Muscle of leg (tissue), 16 donors: ENCODE measurements at places on chromosomes 12 and 14. TPM values are rescaled to one million over a fixed set of nuclear protein-coding genes. Genes with fewer than 3 reads are reported as not detected.

DNA sequence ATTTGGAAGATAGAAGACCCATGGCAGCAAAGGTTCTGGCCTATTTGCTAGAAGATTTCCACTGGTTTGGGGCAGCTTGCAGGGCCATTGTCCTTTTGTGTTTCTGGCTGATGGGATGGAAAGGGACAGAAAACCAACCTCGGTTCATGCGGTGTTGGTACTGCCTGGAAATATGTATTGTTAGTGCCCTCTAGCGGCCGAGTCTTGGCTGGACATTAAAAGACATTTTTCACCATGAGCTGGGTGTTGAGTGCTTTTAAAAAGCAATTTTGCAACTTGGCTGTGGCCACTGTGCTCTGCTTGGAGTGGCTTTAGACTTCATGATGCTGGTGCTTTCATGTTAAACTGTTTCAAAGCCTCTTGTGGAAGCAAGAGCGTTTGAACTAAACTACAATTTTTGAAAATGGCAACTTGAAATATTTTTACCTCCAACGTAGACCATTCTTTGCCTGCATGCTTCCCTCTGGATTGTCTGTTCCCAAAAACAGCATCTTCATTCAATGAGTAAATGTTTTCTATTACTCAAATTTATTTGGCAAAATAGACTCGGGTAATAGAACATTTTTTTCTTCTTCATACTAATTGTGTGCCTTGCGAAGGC lies 102.7 kb upstream of the TBX5 start:
- peak; percentile 82 for DNase-seq
- H3K4me3 ChIP-seq = no peak overlapping the region
- H3K36me3 ChIP-seq = no peaks in the 10 kb centered on the region
- no peak overlapping the region for H3K27ac ChIP-seq
- peaks cover 10% of the 10 kb centered on the region for H3K27me3 ChIP-seq

The NANOG gene
- 0.04 TPM for total RNA-seq

- H3K27ac ChIP-seq = no peak overlapping the region
- no peak for DNase-seq
- peaks cover 24% of the 10 kb centered on the region for H3K36me3 ChIP-seq
Observed at GRCh38 chr14:104747876-104748275, 5.1 kb upstream of the SIVA1 start.

GRCh38 chr14:89574420-89574819 lies 157.4 kb upstream of the FOXN3 start:
- no peak overlapping the region for H3K4me3 ChIP-seq
- no peak overlapping the region for H3K27ac ChIP-seq
- peaks cover 14% of the 10 kb centered on the region for H3K4me1 ChIP-seq
- no peaks in the 10 kb centered on the region for H3K36me3 ChIP-seq
- H3K27me3 ChIP-seq = no peaks in the 10 kb centered on the region

- H3K4me1 ChIP-seq = peaks cover 20% of the 10 kb centered on the region
- H3K36me3 ChIP-seq = peaks cover 41% of the 10 kb centered on the region
- no peaks in the 10 kb centered on the region for H3K27me3 ChIP-seq
- H3K4me3 ChIP-seq = peak overlapping the region; percentile 97
Observed at GRCh38 chr14:24298892-24299254, 707 bp downstream of the DHRS1 start.

The INHBC gene
- total RNA-seq = not detected

DNA sequence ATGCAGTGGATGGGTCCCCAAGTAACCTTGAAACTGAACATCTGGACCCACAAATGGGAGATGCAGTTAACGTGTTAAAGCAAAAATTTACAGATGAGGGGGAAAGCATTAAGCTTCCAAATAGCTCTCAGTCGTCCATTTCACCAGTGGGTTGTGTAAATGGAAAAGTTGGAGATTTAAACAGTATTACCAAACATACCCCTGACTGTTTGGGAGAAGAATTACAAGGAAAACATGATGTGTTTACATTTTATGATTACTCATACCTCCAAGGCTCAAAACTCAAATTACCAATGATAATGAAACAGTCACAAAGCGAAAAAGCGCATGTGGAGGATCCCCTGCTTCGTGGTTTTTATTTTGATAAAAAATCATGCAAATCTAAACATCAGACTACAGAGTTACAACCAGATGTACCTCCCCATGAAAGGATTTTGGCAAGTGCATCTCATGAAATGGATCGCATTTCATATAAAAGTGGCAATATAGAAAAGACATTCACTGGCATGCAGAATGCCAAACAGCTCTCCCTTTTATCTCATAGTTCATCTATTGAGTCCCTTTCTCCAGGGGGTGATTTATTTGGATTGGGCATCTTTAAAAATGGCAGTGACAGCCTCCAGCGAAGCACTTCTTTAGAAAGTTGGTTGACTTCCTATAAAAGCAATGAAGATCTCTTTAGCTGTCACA lies 116.6 kb upstream of the NPAS3 start:
- H3K27ac ChIP-seq = no peak overlapping the region
- no peak for DNase-seq

The KRT71 gene
- total RNA-seq = not detected

GRCh38 chr12:109165599-109165998 lies 49.2 kb downstream of the ACACB start:
- no peak overlapping the region for H3K27ac ChIP-seq
- peaks cover 17% of the 10 kb centered on the region for H3K36me3 ChIP-seq
- no peak overlapping the region for H3K4me3 ChIP-seq
- H3K4me1 ChIP-seq = no peaks in the 10 kb centered on the region
- DNase-seq = no peak

The COCH gene
- total RNA-seq = 6.3 TPM

DNA sequence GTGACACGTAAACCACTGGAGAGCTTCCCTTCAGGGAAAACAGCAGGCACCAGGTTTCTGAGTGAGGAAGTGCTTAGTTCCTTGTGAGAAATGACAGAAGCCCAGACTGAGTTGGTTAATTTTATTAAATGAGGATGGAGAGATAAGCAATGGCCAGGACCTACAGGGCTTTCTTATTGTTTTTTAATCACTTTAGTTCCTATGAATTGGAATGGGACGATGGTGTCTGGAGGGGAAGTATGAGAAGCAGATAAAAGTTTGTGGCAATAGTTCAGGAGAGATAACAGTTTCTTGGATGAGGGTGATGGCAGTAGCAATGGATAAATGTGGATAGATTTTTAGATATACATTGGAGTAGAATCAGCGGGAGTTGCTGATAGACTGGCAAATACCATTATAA lies 86.5 kb upstream of the PTPRR start:
- H3K27me3 ChIP-seq = no peaks in the 10 kb centered on the region
- no peaks in the 10 kb centered on the region for H3K36me3 ChIP-seq
- H3K4me3 ChIP-seq = no peak overlapping the region
- H3K4me1 ChIP-seq = no peaks in the 10 kb centered on the region

GRCh38 chr12:64753427-64753826 lies 5.8 kb downstream of the GNS start:
- peaks cover 4% of the 10 kb centered on the region for H3K4me1 ChIP-seq
- no peak overlapping the region for H3K4me3 ChIP-seq
- H3K36me3 ChIP-seq = peaks cover 21% of the 10 kb centered on the region
- no peak overlapping the region for H3K27ac ChIP-seq
- no peak for DNase-seq
- H3K27me3 ChIP-seq = no peaks in the 10 kb centered on the region

GRCh38 chr14:24084440-24084839 lies 9.7 kb upstream of the PCK2 start:
- no peak overlapping the region for H3K4me3 ChIP-seq
- no peaks in the 10 kb centered on the region for H3K36me3 ChIP-seq
- H3K27me3 ChIP-seq = peaks cover 35% of the 10 kb centered on the region
- H3K4me1 ChIP-seq = peaks cover 11% of the 10 kb centered on the region

The IFT43 gene
- 32.3 TPM for total RNA-seq

The FLRT2 gene
- total RNA-seq = 78.3 TPM

DNA sequence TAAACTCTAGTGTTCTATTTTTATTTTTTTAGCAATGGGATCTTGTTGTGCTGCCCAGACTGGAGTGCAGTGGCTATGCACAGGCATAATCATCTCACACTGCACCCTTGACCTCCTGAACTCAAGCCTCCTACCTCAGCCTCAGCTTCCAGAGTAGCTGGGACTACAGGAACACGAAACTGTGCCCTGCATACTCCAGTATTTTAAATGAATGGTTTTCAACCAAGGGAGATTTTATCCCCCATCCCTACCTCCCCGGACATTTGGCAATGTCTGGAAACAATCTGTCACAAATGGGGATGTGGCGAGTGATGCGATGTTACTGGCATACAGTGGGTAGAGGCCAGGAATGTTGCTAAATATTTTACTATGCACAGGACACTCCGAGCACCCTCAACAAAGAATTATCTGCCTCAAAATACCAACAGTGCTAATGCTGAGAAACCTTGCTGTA lies 2.1 kb downstream of the CBX5 start:
- no peak for DNase-seq
- no peak overlapping the region for H3K4me3 ChIP-seq
- peaks cover 27% of the 10 kb centered on the region for H3K36me3 ChIP-seq

The GPR132 gene
- total RNA-seq = 0.75 TPM

DNA sequence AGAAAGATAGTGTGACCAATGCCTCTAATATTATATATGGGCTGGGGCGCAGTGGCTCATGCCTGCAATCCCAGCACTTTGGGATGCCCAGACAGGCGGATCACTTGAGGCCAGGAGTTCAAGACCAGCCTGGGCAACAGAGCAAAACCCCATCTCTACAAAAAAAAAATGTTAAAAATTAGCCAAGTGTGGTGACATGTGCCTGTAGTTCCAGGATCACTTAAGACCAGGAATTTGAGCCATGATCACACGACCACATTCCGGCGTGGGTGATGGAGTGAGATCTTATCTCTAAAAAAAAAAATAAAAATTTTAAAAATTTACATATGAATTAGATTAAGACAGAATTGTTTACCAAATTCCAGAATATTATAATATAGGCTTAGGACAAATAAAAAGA lies 12.0 kb downstream of the TM7SF3 start:
- H3K27ac ChIP-seq = no peak overlapping the region
- H3K36me3 ChIP-seq = no peaks in the 10 kb centered on the region

- H3K4me3 ChIP-seq = no peak overlapping the region
- no peaks in the 10 kb centered on the region for H3K36me3 ChIP-seq
- DNase-seq = no peak
- H3K27me3 ChIP-seq = no peaks in the 10 kb centered on the region
Observed at GRCh38 chr14:51750542-51750941, 98.8 kb downstream of the FRMD6 start.

DNA sequence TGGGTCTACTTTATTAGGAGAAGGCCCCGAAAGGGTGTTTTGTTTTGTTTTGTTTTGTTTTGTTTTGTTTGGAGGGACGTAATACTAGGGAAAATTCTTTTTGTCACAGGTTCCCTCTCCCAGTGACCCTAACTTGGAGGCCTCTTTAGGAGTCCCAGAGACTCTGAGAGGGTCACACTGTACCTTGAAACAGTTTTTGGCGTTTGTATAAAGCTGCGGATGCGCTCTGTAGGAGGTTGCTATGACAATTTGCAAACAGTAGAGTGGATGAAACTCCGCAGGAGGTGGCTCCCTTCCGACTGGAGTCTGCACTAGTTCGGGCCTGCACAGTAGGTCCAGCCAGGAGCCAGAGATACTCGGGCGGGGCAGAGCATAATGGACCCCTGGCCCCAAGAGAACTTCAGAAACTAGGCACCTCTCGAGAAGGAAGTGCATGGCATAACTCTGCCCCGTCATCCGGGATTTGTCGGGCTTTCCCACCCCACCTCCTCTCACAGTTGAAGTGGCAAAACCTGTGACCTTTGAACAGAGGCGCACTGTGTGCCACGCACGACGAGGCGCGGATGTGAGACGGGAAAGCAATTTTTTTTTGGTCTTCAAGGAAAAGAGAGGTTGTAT lies 1.3 kb upstream of the DYRK2 start:
- peak overlapping the region; percentile 100 for H3K27ac ChIP-seq
- H3K36me3 ChIP-seq = peaks cover 8% of the 10 kb centered on the region
- DNase-seq = peak; percentile 86
- peaks cover 14% of the 10 kb centered on the region for H3K4me1 ChIP-seq

GRCh38 chr12:105492591-105493545 lies 162.4 kb downstream of the C12orf75 start:
- no peaks in the 10 kb centered on the region for H3K36me3 ChIP-seq
- no peaks in the 10 kb centered on the region for H3K4me1 ChIP-seq
- H3K27ac ChIP-seq = no peak overlapping the region
- no peak overlapping the region for H3K4me3 ChIP-seq
- peak; percentile 44 for DNase-seq

DNA sequence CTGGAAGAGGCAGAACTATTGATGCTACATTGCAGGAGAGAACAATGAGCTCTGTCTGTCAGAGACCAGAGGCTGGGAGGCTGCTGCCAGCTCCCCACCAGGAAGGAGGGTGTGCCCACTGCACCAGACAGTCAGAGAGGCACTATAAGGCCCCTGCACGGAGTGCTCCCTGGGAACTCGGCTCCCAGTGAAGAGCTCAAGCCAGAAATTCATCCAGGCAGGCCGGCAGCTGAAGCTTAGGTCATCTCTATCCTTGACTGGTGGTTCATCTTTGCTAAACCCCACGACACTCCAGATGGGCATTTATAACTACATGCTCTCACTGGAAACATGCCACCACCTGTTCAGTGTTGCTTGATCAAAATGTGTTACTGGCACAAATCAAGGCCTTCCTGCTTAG lies 65.1 kb upstream of the GPATCH2L start:
- DNase-seq = peak; percentile 86
- peak overlapping the region; percentile 87 for H3K27ac ChIP-seq
- peaks cover 85% of the 10 kb centered on the region for H3K4me1 ChIP-seq
- no peak overlapping the region for H3K4me3 ChIP-seq
- H3K36me3 ChIP-seq = peaks cover 20% of the 10 kb centered on the region
